SK-MEL-5 (cell line): ENCODE measurements at places on chromosomes 5 and 9. TPM values are rescaled to one million over a fixed set of nuclear protein-coding genes. Genes with fewer than 3 reads are reported as not detected.

Gene S1PR3
- 0.50 and 0.56 TPM in 2 replicates for total RNA-seq

Gene TUT7
- total RNA-seq = 24.5 and 25.5 TPM in 2 replicates

Gene PCDHB10
- total RNA-seq = 0.37 and 0.40 TPM in 2 replicates

Gene ZBTB34
- 6.5 and 7.4 TPM in 2 replicates for total RNA-seq

Gene ISCA1
- 108 and 120 TPM in 2 replicates for total RNA-seq

Gene FGF1
- total RNA-seq = not detected in 2 replicates

Gene SHB
- 1.6 and 1.7 TPM in 2 replicates for total RNA-seq

Gene EIF4E1B
- not detected in 2 replicates for total RNA-seq

Gene ZNG1A
- 8.6 and 10.5 TPM in 2 replicates for total RNA-seq

Gene ALDH1B1
- total RNA-seq = 48.6 and 50.2 TPM in 2 replicates

Gene PCDHB5
- total RNA-seq = 2.0 and 3.1 TPM in 2 replicates

Gene ADAMTS16
- not detected in 2 replicates for total RNA-seq

Gene LCN15
- total RNA-seq = 0.05 and 0.21 TPM in 2 replicates

Gene DUSP1
- 10.9 and 11.3 TPM in 2 replicates for total RNA-seq

Gene SEMA6A
- total RNA-seq = 37.6 and 39.0 TPM in 2 replicates

Gene ABO
- not detected in 2 replicates for total RNA-seq

Gene ZNF483
- 4.2 and 5.3 TPM in 2 replicates for total RNA-seq

Gene EMB
- 16.6 and 28.1 TPM in 2 replicates for total RNA-seq

Gene DMGDH
- total RNA-seq = not detected in 2 replicates

Gene FGD3
- total RNA-seq = 0.08 and 0.13 TPM in 2 replicates

Gene GPSM1
- total RNA-seq = 21.2 and 21.4 TPM in 2 replicates

Gene C7
- 0.61 and 4.0 TPM in 2 replicates for total RNA-seq

Gene PCDHB16
- 0.55 and 0.75 TPM in 2 replicates for total RNA-seq

Gene SETD9
- total RNA-seq = 28.7 and 45.4 TPM in 2 replicates

Gene SPINK13
- 0.50 TPM in 1 of 2 replicates, not detected in the other for total RNA-seq

Gene APC
- 55.6 and 63.2 TPM in 2 replicates for total RNA-seq

Gene PCDHGA12
- total RNA-seq = 10.0 and 13.8 TPM in 2 replicates

Gene FAM81B
- total RNA-seq = not detected in 2 replicates

Gene STPG3
- not detected in 2 replicates for total RNA-seq

Gene PDCD1LG2
- total RNA-seq = not detected in 2 replicates

Gene SH3TC2
- 21.8 and 22.1 TPM in 2 replicates for total RNA-seq

Gene FAM78A
- total RNA-seq = 2.0 and 2.1 TPM in 2 replicates

Gene BHMT2
- not detected in 2 replicates for total RNA-seq

Gene THBS4
- 0.48 TPM in 1 of 2 replicates, not detected in the other for total RNA-seq

Gene IRGM
- not detected in 2 replicates for total RNA-seq

Gene AFAP1L1
- 17.4 and 18.0 TPM in 2 replicates for total RNA-seq

Gene DBH
- total RNA-seq = not detected in 2 replicates

Gene VCAN
- 90.3 and 109 TPM in 2 replicates for total RNA-seq

Gene SHOC1
- 0.16 and 0.37 TPM in 2 replicates for total RNA-seq

Gene GOLGA2
- 73.6 and 75.3 TPM in 2 replicates for total RNA-seq
